ENCODE measurements at places on chromosomes 6 and 20.

DNA sequence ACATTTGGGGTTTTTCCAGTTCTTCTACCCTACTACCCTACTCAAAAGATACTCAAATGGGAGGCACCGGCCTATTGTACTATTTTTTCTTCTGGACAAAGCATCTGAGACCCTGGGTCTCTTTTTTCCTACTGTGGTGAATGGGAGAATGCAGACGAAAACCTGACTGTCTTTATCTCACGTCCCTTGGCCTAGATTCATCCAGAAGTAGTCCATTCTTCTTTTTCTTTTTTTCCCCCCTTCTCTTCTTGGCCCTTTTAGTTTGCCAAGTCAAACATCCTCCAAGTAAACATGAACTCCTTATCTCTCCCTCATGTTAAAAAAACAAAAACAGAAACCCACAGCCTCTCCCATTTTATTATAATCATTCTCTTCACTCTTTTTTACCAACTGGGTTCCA, 8.7 kb upstream of the ILRUN start:
- no peak for DNase-seq

- DNase-seq: no peak
These were observed 65.2 kb upstream of the PDE10A start for GRCh38 chr6:165728216-165728615.

- DNase-seq: no peak
These were observed 603.7 kb upstream of the PTCHD4 start for GRCh38 chr6:48714699-48715098.

- DNase-seq: no peak
These were observed 2.5 kb downstream of the MTCH1 start for GRCh38 chr6:36983538-36983937.

DNA sequence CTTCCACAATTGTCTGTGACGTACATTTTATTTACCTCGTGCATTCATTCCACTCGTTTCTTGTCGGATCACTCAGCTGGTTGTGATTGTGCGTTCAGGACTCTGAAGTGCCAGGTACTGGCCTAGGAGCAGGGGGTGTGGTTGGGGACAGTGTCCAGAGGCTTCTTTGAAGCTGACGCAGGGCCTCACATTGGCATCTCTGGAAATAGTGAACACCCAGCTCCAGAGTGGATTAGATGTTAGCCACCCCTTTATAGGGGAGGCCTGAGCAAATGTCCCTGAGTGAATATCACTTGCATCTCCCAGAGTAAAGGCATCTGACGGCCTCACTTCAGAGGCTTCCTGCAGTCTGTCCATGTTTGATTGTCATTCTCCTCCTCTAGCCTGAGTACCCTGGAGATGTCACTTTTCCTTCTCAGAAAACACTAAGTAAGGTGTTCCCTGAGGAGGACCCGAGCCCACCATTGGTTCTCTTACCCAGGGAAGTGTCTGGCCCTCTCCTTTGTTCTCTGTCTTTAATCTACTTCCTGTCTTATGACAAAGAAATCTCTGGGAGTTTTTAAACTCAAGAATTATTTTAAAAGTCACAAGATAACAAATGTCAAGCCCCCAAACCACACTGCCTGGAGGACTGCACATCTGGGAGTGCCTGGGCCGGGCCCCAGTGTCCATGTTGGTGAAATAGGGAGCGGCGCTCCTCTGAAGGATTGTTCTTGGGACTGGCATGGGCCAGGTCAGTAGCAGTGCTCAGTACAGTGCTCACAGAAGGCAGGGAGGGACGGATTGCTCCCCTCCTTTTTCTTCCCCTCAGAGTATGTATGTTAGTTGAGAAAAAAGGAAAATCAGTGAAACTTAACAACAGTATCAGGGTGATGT, 10.8 kb downstream of the STX16 start:
- DNase-seq: no peak
